ENCODE measurements at places on chromosomes 1 and 21.

DNA sequence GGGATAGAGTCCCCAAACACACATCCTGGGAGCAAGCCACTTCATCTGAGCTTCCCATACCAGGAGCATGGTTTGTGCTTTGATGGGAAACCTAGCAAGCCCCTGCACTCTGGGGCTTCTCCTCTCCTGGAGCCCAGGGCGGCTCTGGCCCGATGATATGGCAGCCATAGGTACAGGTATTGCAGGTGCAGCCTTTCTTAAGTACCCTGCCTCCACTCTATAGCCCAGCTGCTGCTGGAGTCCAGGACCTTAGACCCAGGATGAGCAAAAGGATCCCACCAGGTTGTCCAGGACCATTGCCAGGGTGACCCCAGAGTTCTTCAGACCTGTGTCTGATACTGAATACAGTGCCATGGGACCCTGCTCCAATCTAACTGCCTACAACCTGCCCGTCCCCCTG, 4.2 kb downstream of the C1orf226 start:
- no peak for DNase-seq

- no peak for DNase-seq
Measured at GRCh38 chr1:167878372-167879160, 35.4 kb downstream of the ADCY10 start.

DNA sequence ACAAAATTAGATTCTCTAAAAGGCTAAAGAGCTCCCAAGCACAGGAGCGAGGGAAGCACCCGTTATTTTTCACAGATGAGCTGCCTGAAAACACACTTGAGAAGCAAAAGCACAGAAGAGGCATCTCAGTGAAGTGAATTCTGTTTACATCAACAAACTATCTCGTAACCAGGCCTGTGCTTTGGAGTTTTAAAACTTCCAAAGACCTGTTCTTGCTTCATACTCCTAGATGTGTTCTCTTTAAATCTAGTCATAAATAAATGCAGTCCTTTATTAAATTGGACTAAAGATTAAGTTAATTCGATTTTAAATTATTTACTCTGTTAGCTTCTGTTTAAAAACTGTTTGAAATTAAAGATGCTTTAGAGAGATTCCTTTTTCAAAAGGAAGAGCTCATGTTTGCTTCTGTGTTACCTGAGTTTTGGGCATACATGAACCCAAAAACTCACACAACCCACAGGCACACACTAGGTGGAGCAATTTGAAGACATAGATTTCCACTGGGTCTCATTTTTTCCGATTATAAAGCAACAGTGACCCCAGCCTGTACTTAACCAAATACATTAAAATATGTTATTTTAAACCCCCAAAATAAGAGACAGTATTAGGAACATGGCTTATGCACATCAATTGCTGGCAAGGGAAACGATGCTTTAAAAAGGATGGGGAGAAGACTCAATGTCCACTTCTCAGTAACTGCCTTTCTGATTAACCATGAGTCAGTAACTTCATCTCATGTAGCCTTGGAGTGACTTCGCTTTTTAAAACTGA, 648.2 kb downstream of the SMYD3 start:
- DNase-seq, result no peak

DNA sequence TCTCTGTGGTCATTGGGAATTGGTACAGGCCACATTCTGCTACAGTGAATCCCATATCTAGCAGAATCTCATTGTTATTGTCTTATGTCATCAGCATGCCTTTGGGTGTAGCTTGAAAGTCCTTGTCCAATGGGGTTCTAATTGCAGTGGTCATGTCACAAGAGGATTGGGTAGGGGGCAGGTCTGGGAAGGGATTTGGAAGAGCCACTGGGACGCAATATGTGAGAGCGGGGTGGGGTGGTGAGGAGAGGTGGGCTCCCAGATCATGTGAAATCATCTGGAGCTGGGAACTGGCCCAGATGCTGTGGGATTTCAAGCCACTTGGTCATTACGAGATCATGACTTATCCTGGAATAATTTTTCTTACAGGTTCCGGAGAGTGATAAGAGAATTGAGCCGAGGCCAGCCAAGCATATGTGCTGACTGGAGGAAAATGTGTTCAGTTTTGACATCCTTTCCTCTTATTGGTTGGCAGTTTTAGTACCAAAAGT, 16.3 kb downstream of the CNIH3 start:
- DNase-seq, result no peak

DNA sequence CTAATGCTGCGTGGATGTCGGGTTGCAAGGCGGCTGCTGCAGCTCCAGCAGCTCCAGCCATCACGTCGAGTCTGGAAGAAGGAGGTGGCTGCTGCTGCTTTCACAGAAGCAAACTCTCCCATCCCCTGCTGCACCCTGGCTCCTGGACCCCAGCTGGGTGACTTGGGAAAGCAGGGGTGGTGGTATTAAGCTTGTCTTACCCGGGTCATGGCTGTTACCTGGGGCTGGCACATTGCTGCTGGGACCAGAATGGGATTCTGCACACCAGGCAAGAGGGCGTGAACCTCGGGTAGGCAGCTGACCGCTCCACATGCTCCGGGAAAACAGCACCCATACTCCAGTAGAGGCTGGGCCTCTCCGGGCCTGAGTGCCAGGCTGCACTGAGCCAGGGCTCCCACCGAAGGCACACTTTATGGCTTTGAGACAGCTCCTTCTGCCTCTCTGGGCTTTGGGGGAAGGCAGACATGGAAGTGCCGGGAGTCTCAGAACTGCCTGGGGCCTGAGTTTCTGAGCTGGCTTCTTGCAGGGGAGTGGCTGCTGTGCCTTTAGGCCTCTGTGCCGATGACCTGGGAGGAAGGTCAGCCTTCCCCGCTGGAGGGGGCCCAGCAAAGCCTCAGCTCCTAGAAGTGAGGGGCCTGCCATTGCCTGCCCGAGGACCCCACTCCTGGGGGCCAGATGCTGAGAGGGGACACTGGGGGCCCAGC, 1.2 kb downstream of the SMIM1 start:
- no peak for DNase-seq

DNA sequence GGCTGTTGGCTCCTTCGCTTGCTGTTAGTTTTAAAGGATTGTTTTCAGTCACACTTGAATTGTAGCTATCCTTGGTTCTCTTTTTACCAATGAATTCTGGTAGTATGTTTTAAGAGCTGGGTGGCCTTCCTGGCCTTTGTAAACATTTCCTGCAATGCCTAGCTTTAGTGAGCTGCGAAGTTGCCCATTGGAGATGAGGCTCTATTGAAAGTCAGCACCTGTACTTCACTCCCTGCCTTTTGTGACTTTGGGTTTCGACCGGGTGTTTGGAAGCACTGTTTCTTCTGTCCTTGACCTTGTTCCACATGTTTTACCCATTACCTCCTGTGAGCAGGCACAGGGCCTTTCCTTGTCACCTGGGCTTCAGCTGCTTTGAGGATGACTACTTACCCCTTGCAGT, 64.7 kb downstream of the DYRK1A start:
- no peak for DNase-seq

Measured in GM04504 (cell line).